ENCODE measurements at places on chromosomes 7 and 10.

GRCh38 chr10:14220026-14220425 lies 110.7 kb downstream of the FRMD4A start:
- DNase-seq, result no peak

- no peak for DNase-seq
These were observed 430.1 kb upstream of the ETV1 start for GRCh38 chr7:14419531-14419930.

GRCh38 chr10:124353896-124354295 lies 64.8 kb downstream of the OAT start:
- no peak for DNase-seq

DNA sequence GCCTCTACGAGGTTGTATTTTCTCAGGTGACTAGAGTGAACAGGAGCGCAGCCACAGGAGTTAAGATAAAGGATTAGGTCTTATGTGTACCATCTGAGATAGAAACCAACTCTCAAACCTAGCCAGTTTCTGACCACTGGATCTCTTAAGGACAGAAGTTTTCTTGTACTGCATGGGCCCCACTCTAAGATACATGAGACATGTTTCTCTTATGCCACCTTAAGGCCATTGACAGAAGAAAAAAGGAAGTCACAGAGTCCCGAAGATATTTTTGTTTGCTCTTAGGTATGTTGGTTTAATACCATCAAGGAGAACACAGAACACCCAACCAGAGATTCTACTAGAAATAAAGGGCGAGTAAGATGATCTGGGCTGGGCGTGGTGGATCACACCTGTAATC lies 335.8 kb downstream of the FRMD4A start:
- no peak for DNase-seq

DNA sequence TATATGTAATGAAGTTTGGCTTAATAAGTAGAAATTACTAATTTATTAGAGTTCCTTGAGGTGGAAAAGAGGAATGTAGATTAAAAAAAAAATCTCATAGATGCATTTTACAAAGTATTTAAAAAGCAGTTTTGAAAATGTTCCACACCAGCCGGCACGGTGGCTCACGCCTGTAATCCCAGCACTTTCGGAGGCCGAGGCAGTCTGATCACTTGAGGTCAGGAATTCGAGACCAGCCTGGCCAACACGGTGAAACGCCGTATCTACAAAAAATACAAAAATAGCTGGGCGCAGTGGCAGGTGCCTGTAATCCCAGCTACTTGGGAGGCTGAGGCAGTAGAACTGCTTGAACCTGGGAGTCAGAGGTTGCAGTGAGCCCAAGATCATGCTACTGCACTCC lies 3.2 kb upstream of the CHRM2 start:
- DNase-seq, result no peak

DNA sequence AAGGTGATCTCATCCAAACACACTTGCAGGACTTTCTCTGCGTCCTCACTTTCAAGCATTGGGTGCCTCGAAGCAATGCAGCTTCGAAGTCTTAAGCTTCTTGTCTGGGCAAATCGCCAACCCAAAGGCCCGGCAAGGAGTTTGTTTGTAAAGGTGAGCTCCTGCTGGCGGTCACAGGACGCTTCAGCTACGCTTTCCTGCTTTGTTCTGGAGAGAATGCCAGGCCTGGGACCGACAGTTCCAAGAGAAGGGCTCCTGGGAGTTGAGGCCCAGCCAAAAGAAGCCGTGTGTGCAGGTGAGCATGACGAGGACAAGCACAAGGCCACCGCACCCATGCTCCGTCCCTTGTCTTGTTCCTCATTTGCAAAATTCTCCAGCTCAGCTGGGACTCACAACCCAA lies 106.6 kb upstream of the DOCK1 start:
- DNase-seq, result no peak

- DNase-seq, result no peak
These were observed 5.8 kb downstream of the C7orf57 start for GRCh38 chr7:48040944-48041652.

DNA sequence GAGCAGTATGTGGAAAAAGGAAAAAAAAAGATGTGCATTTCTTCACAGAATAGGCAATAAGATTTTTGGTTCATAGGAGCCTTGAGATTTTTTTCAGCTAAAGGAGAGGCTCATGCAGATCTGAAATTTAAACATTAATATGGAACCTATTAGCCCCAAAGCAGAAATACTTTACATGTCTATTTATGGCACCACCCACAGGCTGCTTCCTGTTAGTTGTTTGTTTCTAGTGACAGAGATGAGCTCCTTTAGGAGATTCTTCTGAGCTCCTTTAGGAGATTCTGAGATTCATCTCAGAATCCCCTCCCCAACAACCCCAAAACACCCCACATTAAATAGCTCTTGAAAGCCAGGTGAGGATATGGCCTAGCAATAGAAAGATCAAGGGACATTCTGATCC lies 27.9 kb upstream of the HPS1 start:
- DNase-seq, result no peak

GRCh38 chr7:105786520-105787470 lies 89.6 kb downstream of the ATXN7L1 start:
- DNase-seq, result no peak

- no peak for DNase-seq
These were observed 129.2 kb upstream of the TCERG1L start for GRCh38 chr10:131440405-131441360.

GRCh38 chr7:78101076-78101475 lies 302.5 kb downstream of the PHTF2 start:
- DNase-seq, result no peak

DNA sequence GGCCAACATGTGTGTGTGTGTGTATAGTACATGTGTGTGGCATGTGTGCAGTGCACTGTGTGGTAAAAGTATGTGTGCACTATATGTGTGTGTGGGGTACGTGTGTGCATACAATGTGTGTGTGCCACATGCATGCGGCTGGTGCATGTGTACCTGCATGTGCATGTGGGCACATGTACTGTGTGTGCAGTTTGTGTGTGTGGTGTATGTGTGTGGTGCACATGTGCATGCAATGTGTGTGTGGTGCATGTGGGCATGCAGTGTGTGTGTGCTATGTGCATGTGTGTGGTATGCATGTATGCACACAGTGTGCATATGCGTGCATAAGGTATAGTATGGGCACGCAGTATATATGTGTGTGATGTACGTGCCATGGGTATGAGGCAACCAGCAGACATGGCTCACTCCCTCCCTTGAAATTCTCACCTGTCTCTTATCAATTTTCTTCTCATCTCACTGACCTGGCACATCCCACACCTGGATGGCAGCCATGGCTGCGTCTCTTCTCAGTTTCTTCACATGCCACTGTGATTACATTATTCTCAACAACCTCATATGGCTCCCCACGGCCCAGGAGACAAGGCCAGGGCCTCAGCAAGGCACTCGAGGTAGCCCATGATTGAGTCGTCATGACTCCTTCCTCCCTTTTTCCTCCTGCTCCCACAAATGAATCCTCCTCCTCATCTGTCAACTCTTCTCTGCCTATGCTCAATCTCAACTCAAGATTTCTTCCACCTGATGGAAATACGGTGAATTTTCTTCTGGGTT lies 57.0 kb downstream of the NUDCD3 start:
- no peak for DNase-seq

DNA sequence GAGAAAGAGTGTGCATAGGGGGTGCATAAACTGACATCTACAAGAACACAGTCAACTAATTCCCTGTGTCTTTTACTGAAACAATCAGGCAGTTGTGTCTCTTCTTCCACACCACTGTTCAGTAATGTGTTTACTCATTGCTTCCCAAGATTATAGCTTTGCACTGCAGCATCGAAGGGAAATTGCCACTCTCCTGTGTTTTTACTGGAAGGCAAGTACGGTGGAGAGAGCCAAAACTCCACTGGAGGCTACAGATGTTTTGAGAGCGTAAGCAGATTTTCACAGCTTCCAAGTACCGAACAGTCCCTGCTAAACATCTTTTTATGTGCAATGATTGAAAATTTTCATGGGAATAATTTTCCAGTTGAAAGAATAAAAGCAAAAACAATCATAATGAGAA lies 510.5 kb upstream of the AKR1E2 start:
- no peak for DNase-seq

DNA sequence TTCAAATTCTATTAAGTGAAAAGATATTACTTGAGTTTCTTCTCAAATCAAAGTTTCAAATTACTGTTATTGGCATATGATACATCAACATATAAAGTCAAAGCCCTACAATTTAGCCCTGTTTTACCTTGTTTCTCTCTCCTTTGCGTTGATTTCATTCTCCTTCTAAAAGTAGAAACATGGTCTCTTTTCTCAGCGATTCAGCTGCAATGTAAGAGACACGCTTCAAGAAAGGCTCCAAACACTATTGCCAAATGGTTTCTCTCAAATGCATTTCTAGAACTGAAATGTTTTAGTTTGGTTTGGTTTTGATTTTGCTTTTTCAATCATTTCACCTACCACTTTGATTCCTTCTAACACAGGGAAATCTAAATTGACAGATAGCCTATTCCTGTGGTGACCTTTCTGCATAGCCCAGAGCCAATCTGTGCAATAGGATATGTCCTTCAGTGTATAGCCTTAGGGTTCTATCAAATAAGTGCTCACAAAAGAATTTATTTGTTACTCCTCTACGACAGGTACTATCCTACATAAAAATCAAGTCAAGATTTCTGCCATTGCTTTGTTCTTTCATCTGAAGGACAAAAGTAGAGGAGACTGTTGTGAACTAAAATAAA lies 47.3 kb downstream of the CTNNA3 start:
- no peak for DNase-seq

GRCh38 chr7:116886543-116887156 lies 24.3 kb downstream of the CAPZA2 start:
- no peak for DNase-seq

GRCh38 chr7:31028417-31028992 lies 23.6 kb upstream of the ADCYAP1R1 start:
- DNase-seq, result no peak

DNA sequence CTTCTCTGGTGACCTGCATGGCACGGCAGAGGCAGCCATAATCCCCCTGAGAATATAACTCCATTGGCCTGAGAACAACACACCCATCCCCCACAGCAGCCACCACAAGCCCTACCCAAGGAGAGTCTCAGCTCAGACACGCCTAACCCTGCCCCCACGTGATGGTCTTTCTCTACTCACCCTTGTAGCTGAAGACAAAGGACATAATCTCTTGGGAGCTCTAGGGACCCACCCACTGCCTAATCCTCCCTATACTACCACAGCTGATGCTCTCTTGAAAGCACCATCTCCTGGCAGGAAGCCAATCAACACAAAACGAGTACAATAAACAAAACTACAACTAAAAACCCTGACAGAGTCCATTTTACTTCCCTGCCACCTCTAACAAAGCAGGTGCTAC lies 30.7 kb upstream of the HPSE2 start:
- no peak for DNase-seq

- DNase-seq, result no peak
These were observed 32.7 kb upstream of the HHEX start for GRCh38 chr10:92657024-92657423.

- no peak for DNase-seq
These were observed 203.9 kb downstream of the DNAJB6 start for GRCh38 chr7:157540606-157541294.

DNA sequence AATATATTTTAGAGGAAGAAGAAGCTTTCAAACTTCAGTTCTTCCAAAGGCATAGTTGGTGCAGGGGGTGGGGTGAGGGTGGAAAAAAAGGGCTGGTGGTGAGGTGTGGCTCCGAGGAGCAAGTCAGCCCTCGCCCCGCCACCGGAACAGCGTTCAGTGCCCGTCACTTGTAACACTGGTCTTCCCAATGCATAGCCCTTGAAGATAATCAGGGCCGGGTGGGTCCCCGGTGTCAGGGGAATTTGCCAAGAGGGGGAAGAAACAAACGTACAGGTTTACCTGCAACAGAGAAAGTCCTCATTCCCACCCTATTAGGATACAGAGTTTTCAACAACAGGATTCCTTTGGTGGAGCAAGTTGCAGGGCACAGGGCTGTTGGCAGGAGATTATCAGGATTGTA lies 1.5 kb downstream of the SVOPL start:
- DNase-seq, result no peak

- no peak for DNase-seq
These were observed 91.2 kb downstream of the KAT6B start for GRCh38 chr10:74917481-74918077.

DNA sequence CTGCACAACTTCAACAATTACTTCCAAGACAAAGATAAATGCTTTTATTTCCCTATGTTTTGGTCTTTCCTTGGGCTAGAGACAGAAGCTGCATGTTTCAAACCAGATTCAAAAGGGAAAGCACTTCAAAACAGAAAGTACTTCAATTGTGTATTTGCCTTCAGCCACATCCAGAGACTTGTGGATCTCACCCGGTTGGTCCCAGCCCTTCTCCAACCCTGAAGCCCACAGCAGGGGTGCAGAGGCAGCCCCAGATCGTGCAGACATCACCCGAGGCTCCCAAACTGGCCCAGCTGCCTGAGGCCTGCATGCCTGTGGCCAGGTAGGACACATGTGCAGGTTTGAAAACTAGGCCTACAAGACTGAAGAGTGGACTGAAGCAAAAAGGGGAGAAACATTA lies 80.8 kb downstream of the ALOX5 start:
- DNase-seq, result no peak

GRCh38 chr10:3525832-3526449 lies 259.1 kb downstream of the KLF6 start:
- DNase-seq, result no peak

DNA sequence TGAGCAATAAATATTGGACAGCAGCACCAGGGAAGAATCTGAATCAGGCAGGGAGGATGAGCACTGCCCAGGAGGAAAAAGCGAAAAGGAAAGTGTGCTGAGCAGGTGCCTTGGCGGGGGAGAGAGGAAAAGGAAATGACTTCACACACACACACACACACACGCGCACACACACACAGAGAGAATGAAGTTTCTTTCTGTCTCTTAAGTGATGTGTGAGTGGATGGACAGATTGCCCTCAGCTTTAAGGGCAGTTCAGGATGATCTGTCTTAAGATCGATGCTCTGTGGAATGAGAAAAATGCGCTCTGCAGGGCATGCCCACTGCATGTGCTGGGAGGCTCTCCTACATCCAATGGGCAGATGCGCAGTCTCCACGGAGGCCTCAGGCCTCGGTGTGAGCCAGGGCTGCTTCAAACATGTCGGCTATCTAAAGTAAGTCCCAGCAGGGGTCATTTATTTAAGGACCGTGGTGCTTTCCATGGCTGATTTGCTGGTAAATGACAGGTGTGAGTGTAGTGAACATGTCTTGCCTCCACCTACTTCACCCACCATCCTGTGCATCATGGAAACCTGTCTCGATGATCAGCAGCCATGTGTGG lies 2.5 kb upstream of the ACBD5 start:
- DNase-seq, result peak; percentile 48
